ENCODE measurements at places on chromosomes 16 and 17. TPM values are rescaled to one million over a fixed set of nuclear protein-coding genes. Genes with fewer than 3 reads are reported as not detected.

The WNT9B gene
- total RNA-seq, result 0.83 TPM

The CD79B gene
- total RNA-seq, result 2.6 TPM

The NMT1 gene
- total RNA-seq, result 115 TPM

The ETV4 gene
- 191 TPM for total RNA-seq

The GPR179 gene
- 0.07 TPM for total RNA-seq

The CDRT15 gene
- total RNA-seq, result not detected

The ACLY gene
- 260 TPM for total RNA-seq

The TBC1D3L gene
- total RNA-seq, result 3.3 TPM

The KRT9 gene
- not detected for total RNA-seq

Measured in H7 (cell line).